Hepatocyte (in vitro differentiated cells): ENCODE measurements at places on chromosomes 12 and 14.

DNA sequence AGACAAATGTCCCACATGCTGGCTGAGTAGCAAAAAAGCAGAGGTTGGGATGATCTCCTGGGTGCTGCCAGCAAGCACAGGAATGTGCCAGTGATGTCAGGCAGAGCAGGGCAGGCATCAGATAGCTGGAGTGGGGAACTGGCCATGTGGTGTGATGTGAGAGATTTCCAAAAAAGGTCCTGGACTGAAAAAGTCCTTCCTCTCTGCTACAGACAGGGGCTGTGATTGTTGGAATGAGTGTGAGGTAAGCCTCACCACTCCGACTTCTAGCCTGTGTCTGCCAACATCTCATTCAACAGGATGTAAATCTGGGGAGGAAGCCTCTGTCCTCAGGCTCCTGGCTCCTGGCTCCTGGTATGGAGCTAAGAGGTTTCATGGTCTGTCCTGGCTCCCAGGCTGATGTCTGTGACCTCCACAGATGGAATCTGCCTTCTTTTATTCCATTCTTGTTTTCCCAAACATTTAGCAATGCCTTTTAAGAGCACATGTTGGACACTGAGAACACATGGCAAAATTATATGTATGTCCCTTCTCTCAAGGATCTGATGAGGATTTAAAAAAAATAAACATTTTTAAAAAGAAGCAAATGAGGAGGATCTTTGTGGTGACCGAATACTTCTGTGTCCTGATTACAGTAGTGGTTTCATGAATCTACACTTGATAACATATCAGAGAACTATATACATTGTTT lies 50.1 kb upstream of the STK38L start:
- peak; percentile 38 for DNase-seq

GRCh38 chr12:66668311-66668710 lies 10.6 kb downstream of the GRIP1 start:
- DNase-seq = no peak

DNA sequence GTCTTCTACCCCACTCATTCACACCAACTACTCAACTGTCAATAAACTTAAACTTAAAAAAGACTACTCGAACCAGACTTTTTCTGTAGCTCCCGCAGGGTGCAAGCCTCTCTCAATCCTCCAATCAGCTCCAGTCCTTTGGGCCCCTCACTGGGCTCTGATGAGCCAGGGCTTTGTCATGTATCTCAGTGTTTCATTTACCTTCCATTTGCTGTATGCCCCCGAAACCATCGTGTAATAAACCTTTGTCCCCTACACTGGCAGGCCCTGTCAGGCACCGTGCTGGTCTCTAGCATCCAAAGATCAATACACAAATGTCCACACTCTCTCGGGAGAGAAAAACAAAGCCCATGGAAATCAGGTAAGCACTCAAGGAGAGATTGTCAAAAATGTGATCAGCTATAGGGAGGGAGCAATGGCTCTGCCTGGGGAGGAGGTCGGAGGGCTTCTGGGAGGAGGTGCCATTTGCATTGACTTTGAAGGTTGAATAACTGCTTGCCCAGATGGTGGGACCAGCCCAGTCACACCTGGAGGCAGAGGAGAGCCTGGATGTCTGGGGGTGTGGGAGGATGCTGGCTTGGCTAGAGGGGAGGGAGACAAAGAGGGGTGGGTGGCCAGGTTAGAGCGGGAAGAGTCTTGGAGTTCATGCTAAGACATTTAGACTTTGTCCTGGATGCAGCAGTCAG lies 42.1 kb upstream of the DICER1 start:
- DNase-seq = no peak

DNA sequence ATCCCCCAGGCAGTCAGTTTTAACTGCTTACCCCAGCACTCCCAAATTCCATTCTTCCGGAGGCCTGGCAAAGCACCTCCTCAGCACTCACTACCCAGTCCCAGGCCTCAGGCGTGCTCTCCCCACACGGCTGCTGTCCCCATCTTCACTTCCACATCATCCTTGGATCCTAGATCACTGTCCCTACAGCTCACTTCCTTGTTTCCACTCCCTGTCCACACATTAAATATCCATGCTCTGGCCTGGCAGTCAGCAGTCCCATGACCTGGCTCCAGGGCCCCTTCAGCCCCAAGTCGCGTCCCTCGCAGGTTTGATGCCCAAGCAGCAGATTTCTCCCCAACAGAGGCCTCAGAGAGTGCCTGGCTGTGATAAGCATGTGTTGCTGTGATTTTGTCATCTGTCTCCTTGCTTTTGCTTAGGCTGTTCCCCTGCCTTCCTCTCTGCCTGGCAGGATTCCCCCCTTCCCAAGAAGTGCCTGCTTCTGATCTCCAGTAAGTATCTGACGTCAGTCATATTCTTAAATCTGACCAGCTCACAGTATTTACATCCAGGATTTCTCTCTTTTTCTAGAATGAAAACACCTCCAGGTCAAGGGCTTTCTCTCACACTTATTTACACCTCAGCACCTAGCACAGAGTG lies 241.7 kb downstream of the ZFP36L1 start:
- DNase-seq = no peak

- peak; percentile 80 for DNase-seq
Observed at GRCh38 chr12:124786061-124786964, 77.4 kb downstream of the SCARB1 start.

DNA sequence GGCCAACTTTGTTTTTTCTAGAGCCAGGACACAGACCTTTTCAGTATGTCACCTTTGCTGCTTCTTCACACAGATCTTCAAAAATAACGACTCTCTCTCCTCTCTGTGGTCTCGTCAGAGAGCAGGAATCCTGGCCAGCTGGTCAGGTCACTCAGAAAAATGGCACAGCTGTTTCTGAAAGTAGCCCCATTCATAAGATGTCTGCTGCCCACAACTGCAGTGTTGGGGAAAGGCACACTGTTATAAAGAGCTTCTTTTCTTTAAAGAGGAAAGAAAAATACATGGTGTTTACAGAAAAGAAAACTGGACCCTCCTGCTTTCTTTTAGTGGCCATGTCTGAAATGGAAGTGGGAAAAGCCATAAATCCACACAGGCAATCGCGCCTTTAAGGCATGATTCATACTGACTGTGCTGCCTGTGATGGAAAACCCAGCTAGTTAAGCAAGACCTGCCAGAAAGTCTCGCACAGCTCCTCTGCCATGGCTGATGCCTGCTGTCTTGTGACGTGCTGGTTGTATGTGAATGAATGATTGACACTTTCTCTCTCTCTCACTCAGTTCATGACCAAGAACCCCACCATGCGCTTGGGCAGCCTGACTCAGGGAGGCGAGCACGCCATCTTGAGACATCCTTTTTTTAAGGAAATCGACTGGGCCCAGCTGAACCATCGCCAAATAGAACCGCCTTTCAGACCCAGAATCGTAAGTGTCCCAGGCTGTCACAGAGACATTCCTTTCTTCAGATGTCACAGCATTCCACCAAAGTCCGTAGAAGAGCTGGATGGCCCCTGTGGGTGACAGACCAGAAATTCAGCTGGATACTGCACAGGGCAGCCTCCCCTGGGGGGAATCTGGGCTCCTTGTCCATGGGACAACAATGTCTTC lies 147.9 kb upstream of the HIF1A start:
- peak; percentile 62 for DNase-seq

DNA sequence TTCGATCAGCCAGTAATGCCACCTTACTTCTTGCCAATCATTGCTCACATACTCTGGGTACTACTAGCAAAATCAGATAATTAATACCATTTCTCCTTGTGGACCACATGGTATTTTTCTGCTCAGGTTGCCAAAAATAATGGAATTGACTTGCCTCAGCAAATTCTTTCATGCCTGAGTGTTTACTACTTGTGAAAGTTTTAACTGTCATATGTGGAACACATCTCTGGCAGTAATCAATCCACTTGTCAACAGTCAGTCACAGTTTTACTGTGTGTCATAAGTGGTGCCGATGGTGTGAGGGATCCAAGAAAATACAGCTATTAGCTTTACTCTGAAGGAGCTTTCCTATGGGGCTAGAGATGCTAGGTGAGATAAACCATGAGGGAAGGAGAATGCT lies 55.3 kb upstream of the ATF1 start:
- no peak for DNase-seq

- no peak for DNase-seq
Observed at GRCh38 chr14:89432226-89432625, 15.2 kb upstream of the FOXN3 start.

- DNase-seq = no peak
Observed at GRCh38 chr14:70357557-70357956, 1.9 kb downstream of the COX16 start.

DNA sequence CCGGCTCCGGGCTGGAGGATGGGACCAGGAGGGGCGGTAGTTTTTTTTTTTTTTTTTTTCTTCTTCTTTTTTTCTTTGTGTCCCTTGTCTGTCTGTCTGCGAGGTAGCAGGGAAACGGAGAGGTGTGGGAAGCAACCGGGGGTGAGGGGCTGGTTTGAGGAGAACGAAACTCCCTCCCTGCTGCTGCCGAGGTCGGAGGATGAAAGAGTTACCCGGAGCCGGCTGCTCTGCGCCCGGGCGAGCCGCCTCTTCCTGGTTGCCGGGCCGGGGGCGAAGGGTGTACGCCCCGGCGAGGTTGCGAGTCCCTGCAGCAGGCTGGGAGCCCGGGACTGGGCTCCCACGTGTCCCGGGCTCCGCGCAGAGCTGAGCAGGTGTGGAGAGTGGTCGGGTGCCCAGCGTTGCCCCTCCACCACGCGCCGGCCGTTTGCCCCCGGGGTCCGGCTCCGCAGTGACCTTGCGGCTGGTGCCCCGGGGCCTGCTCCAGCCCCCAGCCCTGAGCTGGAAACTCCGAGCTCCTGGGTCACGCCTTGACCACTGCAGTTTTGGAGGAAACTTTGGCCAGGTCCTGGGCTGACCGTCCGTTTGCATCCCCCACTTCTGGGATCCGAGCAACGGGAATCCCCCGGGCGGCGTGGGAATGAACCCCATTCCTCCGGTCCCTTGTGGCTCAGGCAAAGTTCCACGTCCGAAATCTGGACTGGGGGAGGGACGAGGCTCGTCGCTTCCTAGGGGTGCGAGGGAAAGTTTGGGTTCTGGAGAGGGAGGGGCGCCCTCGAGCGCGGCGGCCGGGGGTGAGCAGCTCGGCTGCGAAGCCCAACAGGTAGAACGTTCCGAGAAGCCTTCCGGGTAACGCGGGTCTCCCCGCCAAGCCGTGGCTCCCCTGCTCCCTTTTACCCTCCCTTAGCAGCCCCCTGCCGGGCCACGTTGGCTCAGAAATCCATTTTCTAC lies 1.3 kb downstream of the CHST11 start:
- peak; percentile 48 for DNase-seq

DNA sequence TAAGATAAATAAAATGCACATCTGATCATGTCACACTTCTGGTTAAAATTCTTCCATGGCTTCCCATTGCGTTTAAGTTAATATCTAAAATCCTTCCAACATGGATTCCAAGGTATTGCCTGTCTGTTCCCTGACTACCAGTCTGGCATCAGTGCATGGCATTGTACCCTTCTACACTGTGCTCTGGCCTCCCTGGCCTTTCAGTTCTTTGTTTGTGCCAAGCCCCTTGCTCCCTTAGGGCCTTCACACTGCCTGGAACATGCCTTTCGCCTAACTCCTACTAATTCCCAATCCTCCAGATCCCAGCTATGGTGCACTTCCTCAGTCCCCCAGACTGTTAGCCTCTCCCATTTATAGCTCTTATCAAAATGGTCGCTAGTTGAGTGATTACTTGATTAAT lies 6.3 kb downstream of the CIPC start:
- DNase-seq = no peak

- no peak for DNase-seq
Observed at GRCh38 chr12:114343585-114344302, 62.2 kb downstream of the TBX5 start.

- no peak for DNase-seq
Observed at GRCh38 chr14:92501891-92502351, 11.7 kb upstream of the RIN3 start.

- no peak for DNase-seq
Observed at GRCh38 chr12:40986001-40986400, 202.1 kb upstream of the PDZRN4 start.

- DNase-seq = no peak
Observed at GRCh38 chr12:89323568-89324218, 28.6 kb downstream of the DUSP6 start.

- DNase-seq = no peak
Observed at GRCh38 chr14:71155743-71156142, 248.5 kb downstream of the PCNX1 start.

- no peak for DNase-seq
Observed at GRCh38 chr12:25713264-25713663, 160.2 kb upstream of the LMNTD1 start.

- DNase-seq = no peak
Observed at GRCh38 chr14:72549026-72549425, 344.9 kb downstream of the DPF3 start.

- no peak for DNase-seq
Observed at GRCh38 chr14:88130057-88130432, 125.1 kb downstream of the GPR65 start.

GRCh38 chr12:124923905-124924734 lies 9.7 kb upstream of the UBC start:
- no peak for DNase-seq
